ENCODE measurements at places on chromosomes 2 and 18.

- no peak for DNase-seq
Measured at GRCh38 chr2:238835726-238836301, 12.1 kb upstream of the TWIST2 start.

- DNase-seq, result no peak
Measured at GRCh38 chr18:48018851-48019250, 88.4 kb upstream of the SMAD2 start.

- DNase-seq, result no peak
Measured at GRCh38 chr2:197801033-197801432, 3.4 kb upstream of the PLCL1 start.

- DNase-seq, result no peak
Measured at GRCh38 chr2:192604295-192604694, 409.6 kb upstream of the TMEFF2 start.

GRCh38 chr2:177692042-177692782 is 299.6 kb downstream of the AGPS start:
- DNase-seq, result no peak

GRCh38 chr2:118006326-118006725 is 7.5 kb downstream of the CCDC93 start:
- no peak for DNase-seq

DNA sequence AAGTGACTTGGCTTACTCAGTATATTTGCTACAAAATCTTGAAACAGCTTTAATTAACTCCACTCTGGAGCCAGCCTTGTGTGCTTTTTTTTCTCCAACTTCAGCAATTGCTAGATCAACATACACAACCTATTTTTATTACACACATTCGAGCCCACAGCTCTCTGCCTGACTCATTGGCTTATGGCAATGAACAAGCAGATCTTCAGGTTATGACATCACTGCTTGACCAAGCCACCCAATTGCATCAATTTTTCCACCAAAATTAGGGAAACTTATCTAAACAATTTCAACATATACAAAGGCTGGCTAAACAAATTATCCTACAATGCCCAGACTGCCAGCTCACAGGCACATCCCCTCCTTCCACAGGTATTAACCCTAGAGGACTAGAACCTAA is 39.6 kb upstream of the PDK1 start:
- no peak for DNase-seq

GRCh38 chr2:212294816-212295215 is 243.8 kb downstream of the ERBB4 start:
- DNase-seq, result no peak

DNA sequence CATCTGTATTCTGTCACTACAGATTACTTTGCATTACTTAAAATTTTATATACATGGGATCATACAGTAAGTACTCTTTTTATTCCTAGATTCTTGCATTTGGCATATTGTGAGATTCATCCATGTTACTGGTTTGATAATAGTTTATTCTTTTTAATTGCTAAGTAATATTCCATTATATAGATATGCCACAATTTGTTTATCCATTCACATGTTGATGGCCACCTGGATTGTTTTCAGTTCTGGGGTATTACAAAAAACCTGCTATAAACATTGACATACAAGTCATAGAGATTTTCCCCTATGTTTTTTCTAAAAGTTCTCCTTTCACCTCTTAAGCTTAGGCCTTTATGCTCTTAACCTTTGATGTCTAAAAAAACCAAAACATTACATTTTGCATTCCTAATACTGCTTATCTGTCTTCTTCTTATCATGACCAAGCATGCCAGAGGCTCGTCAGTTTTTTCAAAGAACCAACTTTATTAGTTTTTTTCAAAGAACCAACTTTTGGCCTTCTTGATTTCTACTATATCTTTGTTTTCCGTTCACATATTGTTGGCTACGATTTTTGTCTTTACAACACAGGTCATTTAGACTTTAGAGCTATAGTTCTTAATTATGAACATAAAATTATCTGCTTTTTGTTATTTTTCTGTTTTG is 86.9 kb downstream of the ATAD2B start:
- no peak for DNase-seq

- no peak for DNase-seq
Measured at GRCh38 chr2:140791802-140792201, 1339.0 kb downstream of the LRP1B start.

All from NCI-H187 (cell line).